CD4-positive, alpha-beta T cell treated with Interleukin-2 at 100 ng/mL for 4 hours (primary cell): ENCODE measurements at places on chromosomes 3 and 15.
A peak's percentile ranks its signal among the peaks of the same experiment; 100 is the strongest.

- DNase-seq, result peak; percentile 36
Measured at GRCh38 chr3:39000008-39000450, 51.7 kb downstream of the SCN11A start.

- no peak for DNase-seq
Measured at GRCh38 chr15:77356305-77356704, 63.6 kb downstream of the PEAK1 start.

- DNase-seq, result no peak
Measured at GRCh38 chr3:45612918-45613602, 18.5 kb downstream of the LIMD1 start.

DNA sequence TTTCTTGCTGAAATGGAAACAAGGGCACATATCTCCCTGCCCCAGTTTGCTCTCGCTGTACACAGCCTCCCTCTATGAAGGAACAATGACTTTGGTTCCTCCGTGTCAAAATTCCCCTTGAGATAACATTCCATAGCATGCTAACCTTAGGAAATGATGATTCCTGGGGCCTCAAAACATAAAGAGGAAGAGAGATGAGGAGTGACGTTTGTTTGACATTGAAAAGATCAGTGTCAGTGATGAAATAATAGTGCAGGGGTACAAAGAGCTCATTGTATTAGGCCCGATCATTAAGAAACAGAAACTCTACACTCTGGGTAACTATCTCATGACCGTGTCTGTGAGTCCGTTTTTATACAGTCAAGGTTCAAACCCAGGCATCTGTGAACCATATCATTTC lies 55.2 kb downstream of the ARNT2 start:
- DNase-seq, result no peak

GRCh38 chr15:99504823-99505551 lies 60.8 kb upstream of the MEF2A start:
- no peak for DNase-seq

GRCh38 chr3:38367779-38368178 lies 21.2 kb downstream of the XYLB start:
- no peak for DNase-seq

DNA sequence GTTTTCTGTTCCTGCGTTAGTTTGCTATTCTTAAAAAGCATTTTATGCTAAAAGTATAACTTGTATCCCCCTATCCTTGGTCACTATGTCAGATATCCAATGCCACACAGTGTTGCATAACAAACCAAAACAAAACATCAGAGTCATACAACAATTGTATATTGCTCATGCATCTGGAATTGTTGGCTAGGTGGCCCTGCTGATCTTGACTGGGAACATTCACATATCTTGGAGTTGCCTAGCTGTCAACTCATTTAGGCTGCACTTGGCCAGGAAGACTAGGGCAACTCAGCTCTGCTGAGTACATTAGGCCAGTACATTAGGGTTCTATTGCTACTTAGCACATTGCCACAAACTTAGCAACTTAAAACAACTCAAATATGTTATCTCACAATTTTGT lies 706.5 kb upstream of the UBE2E2 start:
- DNase-seq, result no peak

- no peak for DNase-seq
Measured at GRCh38 chr3:33037471-33037870, 59.5 kb downstream of the GLB1 start.

- no peak for DNase-seq
Measured at GRCh38 chr3:37852771-37853170, 8.9 kb upstream of the CTDSPL start.
